Fibroblast of upper back skin (primary cell): ENCODE measurements at places on chromosomes 1 and 21.
A peak's percentile ranks its signal among the peaks of the same experiment; 100 is the strongest.

DNA sequence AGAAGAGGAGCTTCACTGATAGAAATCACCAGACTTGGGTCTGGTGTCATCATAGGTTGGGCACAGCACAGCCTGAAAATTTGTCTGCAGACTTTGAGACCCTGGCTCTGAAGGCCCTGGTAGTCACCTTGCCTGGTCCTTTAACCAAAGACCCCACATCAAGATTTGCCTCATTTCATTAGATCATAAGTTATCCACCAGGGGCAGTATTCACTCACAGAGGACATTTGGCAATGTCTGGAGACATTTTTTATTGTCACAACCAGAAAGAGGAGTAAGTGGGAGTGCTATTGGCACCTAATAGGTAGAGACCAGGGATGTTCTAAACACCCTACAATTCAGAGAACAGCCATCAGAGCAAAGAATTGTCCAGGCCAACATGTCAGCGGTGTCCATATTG, 22.1 kb upstream of the PAX7 start:
- DNase-seq, result no peak

GRCh38 chr1:2289607-2290006, 61.5 kb downstream of the SKI start:
- DNase-seq, result peak; percentile 30

DNA sequence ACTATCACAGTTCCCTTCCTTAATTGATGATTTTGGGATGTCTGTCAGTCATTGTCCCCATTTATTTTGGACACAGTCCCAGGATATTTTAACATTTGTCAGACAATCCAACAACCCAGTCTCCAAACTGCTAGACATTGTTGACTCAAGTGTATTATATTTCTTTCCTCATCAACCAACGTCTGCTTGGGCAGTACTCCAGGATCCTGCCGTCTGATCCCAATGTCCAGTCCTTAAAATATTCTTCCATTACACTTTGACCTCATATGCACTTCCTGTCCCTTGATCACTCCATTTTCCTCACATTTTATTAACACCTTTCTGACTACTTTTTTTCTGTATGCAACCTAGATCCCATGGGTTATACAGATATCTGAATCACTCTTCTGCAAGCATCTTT, 39.8 kb upstream of the KIAA0040 start:
- no peak for DNase-seq

DNA sequence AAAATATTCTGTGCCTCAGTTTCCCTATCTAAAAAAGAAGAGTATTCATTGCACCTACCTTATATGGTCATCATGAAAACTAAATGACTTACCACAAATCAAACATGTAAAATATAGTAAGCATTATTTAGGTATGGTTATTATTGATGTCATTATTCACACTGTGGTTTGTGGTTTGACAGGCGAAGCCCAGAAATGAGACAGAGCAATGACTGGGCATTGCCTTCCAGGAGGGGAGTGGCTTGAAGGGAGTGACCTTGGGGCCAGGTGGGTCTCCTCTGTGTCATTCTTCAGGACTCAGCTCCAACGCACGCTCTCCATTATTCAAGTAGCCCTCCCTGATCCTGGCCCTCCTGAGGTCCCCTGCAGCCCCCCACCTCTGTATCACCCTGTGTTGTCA, 133.7 kb downstream of the DMRTA2 start:
- DNase-seq, result no peak

GRCh38 chr1:91784191-91784590, 101.8 kb downstream of the TGFBR3 start:
- no peak for DNase-seq
